ENCODE measurements at places on chromosomes 1 and 21. TPM values are rescaled to one million over a fixed set of nuclear protein-coding genes. Genes with fewer than 3 reads are reported as not detected.
A peak's percentile ranks its signal among the peaks of the same experiment; 100 is the strongest.

- no peak for DNase-seq
These were observed 79.5 kb downstream of the DISP1 start for GRCh38 chr1:222894331-222894730.

- no peak for DNase-seq
These were observed 74.5 kb downstream of the HIVEP3 start for GRCh38 chr1:41844255-41844654.

DTL gene
- 7.8 TPM for polyA plus RNA-seq

- DNase-seq: no peak
These were observed 332.2 kb upstream of the USP24 start for GRCh38 chr1:55547405-55547804.

DNA sequence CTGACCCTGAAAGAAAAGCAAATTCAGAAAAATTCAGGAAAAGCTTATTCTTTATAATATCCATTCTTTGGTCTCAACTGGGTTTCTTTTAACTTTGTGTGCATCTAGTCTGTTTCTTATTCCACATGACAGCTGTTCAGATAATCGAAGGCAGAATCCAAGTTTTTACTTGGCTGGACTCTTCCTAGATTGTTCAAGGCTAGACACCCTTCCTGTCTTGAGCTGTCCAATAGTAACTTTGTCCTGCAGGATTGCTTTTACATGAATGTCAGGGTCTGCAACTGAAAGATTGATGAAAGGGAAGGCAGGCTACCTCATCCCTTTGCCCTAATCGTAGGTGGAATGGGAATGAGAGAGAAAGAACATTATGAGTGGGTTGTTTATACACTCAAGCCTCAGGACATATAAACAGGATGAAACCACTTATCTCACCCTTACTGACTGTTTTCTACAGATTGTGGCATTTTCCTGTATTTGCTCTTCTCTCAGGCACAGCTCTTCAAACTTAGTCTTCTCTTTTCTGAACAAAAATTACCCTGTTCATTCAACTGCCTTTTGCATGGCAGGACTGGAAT, 76.9 kb downstream of the LEPR start:
- no peak for DNase-seq

KRTAP19-3 gene
- polyA plus RNA-seq: not detected

GRCh38 chr1:36034692-36035091, 49.2 kb upstream of the TEKT2 start:
- peak; percentile 4 for DNase-seq

DNA sequence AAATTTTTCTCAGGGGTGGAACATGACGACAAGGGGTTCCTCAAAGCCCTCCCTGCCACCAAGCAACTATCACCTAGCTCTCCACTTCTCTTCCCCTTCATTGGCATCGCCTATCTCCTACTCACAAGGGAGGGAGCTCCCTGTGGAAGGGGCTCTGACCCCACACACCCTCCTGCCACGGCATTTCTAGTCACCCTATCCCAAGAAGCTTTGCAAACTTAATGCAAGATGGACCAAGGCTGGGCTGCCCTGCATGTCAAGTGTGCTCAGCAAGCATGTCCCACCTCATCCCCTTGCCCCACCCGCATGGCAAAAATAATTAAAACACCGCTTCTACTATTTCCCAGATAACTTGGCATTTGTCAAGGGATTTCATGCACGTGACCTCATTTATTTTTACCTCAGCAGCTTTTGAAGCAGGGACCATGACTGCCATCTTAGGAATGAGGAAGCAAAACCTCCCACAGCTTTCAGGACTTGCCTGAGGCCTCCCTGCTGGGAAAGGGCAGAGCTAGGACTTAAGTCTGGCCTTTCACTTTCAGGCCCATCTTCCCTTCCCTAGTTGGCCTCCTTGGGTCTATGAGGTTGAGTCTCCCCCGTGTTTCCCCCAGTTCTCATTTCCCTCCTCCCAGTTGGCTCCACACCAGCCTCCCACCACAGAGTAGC, 161.3 kb downstream of the TSEN15 start:
- no peak for DNase-seq

GRCh38 chr1:171220581-171221054, 27.7 kb upstream of the FMO1 start:
- DNase-seq: peak; percentile 77

FCGR2B gene
- 0.06 TPM for polyA plus RNA-seq

SPRR2F gene
- not detected for polyA plus RNA-seq

DNA sequence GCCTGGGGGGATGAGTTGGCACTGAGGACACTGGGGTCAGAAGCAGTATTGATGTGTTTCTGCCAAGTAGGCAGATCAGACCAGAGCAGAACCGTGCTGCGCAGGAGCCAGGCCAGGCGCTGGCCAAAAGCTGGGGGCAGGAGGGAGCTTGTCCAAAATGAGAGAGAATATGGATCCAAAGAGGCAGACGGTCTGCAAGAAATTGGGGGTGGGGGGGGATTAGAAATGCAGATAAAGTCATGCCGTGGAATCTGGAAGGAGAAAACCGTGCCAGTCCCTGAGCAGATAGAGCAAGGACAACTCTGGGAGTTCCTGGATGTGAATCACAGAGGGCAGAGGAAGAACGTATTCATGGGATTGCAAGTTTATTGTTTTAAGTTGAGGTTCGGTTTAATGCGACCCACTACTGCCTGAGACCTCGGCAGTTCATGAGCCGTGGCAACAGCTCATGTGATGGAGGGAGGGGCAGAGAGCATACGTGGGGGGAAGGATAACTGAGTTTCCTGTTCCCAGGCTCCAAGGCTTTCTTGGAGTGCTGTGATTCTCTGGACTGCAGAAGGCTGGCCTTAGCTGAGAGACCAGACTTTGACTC, 224.0 kb downstream of the FGGY start:
- peak; percentile 56 for DNase-seq

DNA sequence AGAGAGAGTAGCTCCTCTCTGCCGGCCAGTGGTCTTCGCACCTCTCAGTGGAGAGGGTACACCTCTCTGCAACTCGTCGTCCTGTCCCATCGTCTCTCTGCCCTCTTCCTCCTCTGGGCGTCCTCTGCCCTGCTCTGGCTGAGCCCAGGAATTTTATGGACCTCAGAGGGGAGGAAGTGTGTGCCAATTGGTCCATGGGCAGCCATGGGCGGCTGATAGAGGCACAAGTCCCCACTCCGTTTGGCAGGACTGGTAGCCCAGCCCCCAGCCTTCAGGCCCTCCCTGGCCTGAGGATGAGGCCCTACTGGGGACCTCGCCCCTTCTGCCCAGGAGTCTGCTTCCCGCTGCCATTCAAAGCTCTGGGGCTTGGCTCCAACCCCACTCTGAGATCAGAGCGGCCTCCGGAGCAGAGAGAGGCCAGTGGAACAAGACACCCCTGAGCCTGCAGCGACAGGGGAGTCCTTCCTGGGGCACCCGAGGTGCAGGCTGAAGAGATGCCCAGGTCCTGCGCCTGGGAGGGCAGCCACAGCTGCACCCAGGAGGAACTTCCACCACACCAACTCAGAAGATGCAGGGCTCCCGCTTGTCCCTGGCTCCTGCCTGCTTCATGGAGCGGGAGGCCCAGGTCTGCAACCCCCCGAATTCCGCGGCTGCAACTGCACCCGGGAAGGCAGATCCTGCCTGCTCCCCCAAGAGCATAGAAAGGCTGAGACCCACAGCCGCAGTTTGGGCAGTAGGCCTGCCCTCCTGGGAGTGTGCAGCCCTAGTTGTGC, 659.9 kb downstream of the KCNT2 start:
- no peak for DNase-seq

SRGAP2C gene
- polyA plus RNA-seq: 35.3 TPM

DNA sequence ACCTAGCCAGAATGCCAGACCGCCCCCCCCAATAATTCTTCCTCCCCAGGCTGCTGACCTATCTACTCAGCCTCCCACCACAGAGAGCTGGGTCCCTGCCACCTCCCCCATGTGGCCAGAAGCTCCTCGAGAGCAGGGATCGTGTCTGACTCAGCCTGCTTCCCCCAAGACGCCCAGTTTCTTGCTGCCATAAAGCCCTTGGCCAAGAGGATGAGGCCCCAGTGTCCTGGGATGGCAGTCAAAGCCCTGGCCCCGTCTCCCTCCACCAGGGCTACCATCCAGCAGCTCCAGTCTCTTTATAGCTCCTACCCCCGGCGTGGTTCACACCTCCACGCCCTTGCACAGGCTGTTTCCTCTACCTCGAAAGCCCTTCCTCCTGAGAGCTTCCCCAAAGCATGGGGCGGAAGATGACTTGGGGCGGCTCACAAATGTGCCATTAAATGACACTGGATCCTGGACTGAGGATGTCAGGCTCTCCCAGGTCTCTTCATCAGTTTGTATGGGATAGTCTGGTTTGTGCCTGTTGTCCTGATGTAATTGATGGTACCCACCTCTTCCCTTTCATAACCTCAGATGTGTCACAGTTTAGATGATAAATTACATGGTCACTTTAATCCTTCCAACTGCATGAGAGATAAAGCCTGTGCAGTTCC, 13.2 kb downstream of the ADGRB2 start:
- DNase-seq: no peak
